ENCODE measurements at places on chromosomes 5 and 9.

- no peak for DNase-seq
Observed at GRCh38 chr9:36396985-36397384, 3.1 kb downstream of the RNF38 start.

DNA sequence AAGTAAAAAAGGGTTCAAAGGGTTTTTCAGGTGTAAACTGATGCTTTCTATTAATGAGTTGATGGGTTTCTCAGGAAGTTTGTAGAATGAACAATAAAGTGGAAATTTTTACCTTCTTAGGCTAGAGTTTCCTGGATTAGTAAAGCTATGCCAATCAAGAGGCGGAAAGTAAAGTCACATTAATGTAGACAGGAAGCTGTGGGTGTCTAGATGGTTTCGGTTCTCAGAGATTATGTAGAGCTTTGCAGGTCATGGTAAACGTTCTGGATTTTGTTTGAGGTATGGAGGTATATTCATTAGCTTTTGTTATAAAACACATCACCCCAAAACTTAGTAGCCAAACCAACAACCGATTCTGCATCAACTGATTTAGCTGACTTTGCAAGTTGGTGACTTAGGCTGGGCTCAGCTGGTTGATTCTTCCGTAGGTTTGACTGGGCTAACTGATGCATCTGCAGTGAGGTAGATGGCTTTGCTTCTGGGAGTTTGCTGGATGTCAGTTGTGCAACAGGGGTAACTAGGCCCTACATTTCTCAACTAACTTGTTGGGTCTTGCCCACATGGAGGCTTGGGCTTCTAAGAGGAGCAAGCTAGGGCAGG, 273.8 kb downstream of the MSX2 start:
- no peak for DNase-seq

- DNase-seq: no peak
Observed at GRCh38 chr5:54909911-54910870, 75.2 kb downstream of the ESM1 start.

- no peak for DNase-seq
Observed at GRCh38 chr9:136720898-136721338, 8.5 kb downstream of the DIPK1B start.

DNA sequence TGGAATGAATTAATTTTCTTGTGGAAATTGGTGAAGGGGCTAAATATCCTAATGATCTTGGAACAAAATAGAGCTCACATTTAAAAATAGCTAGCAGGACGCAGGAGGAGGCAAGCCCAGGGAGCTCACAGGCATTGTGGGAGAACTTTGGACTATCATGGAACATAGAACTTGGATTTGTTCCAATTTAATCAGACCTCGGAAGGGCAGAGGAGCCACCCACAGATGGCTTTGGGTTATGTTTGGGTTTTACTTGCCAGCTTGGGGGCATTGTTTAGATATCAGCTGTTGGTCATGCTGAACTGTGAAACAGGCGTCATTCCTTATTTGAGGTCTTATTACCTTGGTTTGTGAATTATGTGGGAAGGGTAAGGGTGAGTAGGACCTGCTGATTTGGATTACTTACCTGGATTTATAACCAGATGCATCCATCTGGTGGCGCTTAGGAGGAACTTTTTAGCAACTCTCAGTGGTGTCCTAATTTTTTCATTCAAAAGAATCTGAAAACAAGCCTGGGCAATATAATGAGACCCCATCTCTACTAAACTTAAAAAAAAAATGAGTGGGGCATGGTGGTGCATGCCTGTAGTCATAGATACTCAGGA, 14.1 kb upstream of the PTGR1 start:
- DNase-seq: no peak

DNA sequence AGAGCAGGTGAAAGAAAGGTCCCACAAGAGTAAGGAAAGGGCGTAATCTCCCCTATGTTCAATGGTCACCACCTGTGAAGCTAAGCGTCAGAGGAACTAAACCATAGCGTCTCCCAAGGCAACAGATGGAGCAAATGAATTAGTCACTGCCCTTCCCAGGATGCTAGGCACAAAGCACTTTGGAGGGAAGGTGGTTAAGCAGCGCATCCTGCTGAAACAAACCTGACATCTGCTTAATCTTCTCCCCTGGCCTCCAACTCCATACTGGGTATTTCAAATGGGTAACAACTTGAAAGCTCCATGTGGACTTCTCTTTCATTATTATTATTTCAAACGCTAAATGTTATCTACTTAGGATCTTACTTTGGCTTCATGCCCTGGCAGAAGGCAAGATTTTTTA, 227.3 kb downstream of the MLLT3 start:
- DNase-seq: no peak

- no peak for DNase-seq
Observed at GRCh38 chr5:1419476-1420210, 25.6 kb downstream of the SLC6A3 start.

- no peak for DNase-seq
Observed at GRCh38 chr5:133995341-133995740, 9.4 kb downstream of the VDAC1 start.

DNA sequence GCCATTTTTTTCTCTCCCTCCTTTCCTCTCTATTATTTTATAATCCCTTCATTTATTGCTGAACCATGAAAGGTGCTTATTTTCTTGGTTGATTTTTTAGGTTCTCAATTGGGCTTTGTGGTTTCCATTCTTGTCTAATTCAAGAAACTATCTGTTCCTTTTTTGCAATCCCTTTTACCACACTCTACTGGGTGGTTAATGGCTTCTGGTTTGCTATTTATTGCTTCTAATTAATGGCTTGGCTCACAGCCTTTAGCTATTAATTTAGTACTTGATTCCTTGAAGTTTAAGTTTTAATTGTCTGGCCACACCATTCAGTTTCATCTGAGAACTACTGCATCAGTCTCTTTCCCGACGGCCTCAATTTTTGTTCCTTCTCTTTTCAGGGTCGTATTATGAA, 5.6 kb downstream of the FRRS1L start:
- no peak for DNase-seq

GRCh38 chr5:54148067-54148845, 162.1 kb downstream of the ARL15 start:
- no peak for DNase-seq

DNA sequence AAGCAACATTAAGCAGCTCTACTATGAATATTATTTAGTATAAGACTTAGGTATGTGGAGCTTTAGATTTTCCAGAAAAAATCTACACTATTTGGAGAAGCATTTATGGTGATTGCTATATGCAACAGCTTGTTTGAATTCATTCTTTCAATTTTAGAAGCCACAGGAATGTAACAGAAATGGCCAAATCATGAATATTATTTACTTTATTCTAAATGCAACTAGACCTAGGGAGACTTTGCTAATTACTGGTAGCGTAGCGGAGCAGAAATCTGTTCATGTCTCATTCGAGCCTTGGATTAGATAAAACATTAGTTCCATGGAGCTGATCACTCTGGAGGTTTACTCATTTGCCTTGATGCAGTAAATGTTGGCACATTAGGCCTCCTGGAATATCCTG, 290.2 kb downstream of the ZNF608 start:
- no peak for DNase-seq

- DNase-seq: no peak
Observed at GRCh38 chr9:35353731-35354365, 136.1 kb upstream of the RUSC2 start.

- DNase-seq: no peak
Observed at GRCh38 chr9:27467486-27467885, 56.6 kb upstream of the IFNK start.

DNA sequence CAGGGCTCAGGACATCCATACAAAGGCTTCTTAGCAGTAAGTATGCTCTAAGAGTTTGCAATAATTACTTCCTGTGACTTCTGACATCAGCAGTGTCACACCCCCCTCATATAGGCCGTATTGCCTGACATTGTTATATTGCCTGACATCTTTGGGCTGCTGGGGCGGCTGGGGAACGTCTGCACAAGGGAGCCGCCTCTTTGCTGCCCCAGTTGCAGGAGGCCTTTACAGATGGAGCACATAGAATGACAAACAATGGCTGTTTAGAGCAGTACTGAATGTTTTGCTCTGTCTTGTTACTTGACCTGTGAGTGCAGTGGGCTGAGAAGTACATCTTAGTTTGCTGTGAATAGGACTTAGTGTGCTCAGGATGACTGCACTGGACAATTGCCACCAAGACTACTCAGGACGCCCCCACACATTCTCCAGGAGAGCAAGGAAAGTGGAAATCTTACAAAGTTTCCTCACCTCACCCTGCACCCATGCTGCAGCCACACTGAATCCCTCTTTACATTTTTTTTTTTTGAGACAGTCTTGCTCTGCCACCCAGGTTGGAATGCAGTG, 65.4 kb upstream of the SPOCK1 start:
- no peak for DNase-seq

- DNase-seq: no peak
Observed at GRCh38 chr5:158484150-158484549, 615.6 kb downstream of the EBF1 start.

DNA sequence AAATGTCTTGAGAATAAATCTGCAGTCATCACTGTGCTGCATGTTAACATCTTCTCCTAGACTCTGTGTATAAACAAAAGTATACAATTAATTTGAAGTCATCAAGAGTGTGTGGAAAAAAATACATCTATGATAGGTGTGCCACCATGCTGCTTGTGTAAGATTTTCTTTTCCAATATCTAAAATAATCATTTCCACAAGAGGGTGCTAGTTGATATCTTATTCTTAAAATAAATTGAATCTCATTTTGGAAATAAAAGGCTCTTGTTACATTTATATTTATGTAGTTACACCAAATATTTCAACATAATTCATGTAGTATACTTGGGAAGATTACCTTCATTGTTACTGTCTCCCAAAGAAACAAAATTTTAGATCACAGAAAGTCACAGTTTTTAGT, 14.1 kb upstream of the MOCS2 start:
- no peak for DNase-seq

DNA sequence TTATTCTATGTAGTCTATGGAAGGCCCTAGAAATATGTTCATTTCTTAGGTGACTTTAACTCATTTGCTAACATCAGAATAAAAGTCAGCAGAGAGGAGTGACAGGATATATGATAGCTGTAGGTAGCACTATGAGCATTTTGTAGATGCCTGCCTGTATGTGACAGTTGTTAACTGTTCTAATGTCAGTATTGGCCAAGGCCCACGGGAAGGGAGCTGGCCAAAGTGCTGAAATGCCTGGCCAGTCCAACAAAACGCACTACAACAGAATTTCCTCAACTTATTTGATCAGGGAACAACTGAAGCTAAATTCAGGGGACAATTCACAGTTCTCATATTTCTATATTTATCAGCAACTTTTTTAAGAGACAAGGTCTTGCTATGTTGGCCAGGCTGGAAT, 20.8 kb downstream of the SV2C start:
- no peak for DNase-seq
